ENCODE measurements at places on chromosomes 12 and 14.

DNA sequence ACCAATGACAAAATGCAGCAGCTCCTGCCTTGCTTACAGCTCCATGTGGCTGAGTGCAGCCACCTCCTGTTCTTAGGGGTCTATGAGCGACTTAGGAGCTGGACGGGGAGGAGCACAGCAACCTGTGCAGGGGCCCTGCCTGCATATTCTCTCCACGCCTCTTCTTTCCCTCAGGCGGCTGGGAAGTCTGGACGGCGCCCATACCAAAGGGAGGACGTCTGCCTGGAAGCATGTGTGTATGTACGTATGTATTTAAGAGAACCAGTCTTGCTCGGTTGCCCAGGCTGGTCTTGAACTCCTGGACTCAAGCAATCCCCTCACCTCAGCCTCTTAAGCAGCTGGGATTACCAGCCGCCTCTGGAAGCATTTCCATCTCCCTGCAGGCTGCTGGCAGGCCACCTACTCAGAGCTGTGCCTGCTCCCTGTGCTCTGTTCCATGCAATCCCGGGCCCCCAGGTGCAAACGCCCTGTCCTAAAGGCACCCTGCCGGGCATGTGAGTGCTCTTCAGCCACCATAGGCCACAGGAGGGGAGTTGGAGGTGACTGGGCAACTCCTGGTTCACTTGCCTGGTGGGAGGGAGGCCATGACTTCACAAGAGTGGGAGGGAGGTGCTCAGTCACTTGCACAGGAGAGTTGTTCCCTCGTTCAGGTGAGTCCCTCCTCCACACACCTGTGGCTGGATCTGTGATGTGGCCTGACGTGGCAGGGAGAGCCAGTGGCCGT, 44.3 kb downstream of the KCNA5 start:
- no peak for DNase-seq

GRCh38 chr12:88067301-88067700, 38.1 kb upstream of the C12orf50 start:
- DNase-seq = no peak

DNA sequence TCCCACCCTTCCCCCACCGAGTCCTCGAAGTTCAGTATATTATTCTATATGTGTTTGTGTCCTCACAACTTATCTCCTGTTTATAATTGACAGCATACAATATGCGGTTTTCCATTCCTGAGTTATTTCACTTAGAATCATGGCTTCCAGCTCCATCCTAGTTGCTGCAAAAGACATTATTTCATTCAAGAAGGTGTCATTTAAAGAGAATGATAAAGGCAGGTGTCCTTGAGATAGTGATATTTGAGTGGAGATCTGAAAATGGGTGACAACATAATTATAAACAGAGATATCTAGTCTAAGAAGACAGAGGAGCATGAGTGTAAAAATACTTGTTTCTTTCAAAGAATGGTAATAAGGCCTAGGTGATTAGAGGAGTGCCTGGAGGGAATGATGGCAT, 876.8 kb downstream of the SLC6A15 start:
- no peak for DNase-seq

- DNase-seq = no peak
Measured at GRCh38 chr12:108299980-108300696, 39.0 kb downstream of the CMKLR1 start.

DNA sequence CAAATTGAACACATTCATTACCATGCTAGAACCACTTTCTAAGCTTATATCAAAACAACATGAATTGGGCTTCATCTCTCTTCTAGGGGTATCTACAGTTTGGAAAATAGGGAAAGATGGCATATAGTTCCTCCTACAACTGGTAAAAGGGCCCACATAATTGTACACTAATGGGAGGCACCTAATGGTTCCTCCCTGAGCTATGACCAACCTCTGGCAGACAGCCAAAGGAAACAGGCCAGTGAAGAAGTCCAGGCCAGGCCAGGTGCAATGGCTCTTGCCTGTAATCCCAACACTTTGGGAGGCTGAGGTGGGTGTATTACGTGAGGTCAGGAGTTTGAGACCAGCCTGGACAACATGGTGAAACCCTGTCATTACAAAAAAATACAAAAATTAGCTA, 23.2 kb upstream of the APOF start:
- no peak for DNase-seq

DNA sequence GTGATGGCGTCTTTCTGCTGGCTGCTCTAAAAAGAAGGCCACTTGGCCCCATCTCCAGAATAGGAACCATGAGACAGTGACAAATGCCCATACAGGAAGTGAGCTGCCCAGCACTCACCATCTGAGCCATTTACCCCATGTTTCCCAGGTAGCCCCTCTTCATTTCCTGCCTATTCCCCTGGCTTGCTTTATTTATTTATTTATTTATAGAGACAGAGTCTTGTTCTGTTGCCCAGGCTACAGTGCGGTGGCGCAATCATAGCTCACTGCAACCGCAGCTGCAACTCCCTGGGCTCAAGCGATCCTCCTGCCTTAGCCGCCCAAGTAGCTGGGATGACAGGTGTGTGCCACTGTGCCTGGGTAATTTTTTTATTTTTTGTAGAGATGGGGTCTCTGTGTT, 71.2 kb downstream of the RIN3 start:
- no peak for DNase-seq

GRCh38 chr14:58637040-58637390, 747 bp upstream of the DACT1 start:
- DNase-seq = no peak

All from cerebellar nuclear complex (tissue), 1 donor.